ENCODE measurements at places on chromosomes 13 and 19.

- DNase-seq, result no peak
Observed at GRCh38 chr13:59279576-59279975, 884.2 kb downstream of the DIAPH3 start.

DNA sequence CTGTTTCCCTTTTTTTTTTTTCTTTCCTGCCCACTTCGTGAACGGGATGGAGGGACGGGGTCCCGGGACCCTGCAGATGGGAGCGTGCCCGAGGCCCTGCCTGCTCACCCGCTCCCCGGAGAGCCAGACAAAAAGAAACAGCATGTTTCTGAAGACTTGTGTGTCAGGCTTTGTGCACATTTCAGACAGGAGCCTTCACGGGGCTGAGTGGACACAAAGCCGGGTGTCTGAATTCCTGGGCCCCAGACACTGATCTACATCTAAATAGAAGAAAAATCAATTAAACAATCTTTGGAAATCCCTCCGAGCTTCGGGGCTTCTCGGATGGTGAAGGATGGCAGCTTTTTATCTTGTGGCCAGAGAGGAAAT lies 4.2 kb downstream of the PGPEP1 start:
- no peak for DNase-seq

GRCh38 chr19:47430041-47430802 lies 10.9 kb upstream of the MEIS3 start:
- no peak for DNase-seq

- DNase-seq, result no peak
Observed at GRCh38 chr13:72293206-72293605, 426.2 kb upstream of the DACH1 start.

DNA sequence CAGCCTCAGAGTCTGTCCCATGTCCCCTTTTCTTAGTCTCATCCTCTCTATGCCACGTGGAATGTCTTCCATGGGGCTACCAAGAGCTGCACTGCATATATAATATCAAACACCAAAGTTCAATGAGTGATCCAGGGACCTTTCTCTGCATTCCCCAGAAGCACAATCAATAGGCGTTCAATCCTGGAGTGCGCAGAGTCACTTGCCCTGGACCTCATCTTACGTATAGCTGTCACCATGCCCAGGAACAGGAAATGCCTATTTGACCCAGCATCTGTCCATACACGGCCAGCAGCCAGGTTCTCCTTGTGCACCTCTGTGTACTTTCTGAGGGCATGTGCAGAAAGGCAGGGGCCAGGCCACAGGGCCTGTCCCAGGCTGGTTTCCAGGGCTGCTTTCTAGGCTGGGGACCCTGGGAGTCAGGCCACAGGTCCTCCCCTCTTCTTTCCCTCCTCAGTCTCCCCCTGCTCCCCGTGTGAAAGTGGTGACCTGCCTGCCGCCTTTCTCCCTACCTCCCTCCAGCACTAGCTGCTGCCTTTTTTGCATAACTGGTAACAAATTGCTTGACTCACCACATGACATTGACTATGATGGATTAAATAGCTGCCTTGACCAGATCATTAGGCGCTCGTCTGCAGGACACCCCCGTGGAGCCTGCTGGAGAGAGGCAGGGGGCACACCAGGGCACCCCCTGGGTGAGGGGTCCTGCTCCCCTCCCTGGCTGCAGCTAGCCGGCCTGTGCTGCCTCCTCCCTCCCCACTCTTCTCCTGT lies 222.0 kb downstream of the ZNF536 start:
- peak; percentile 17 for DNase-seq

DNA sequence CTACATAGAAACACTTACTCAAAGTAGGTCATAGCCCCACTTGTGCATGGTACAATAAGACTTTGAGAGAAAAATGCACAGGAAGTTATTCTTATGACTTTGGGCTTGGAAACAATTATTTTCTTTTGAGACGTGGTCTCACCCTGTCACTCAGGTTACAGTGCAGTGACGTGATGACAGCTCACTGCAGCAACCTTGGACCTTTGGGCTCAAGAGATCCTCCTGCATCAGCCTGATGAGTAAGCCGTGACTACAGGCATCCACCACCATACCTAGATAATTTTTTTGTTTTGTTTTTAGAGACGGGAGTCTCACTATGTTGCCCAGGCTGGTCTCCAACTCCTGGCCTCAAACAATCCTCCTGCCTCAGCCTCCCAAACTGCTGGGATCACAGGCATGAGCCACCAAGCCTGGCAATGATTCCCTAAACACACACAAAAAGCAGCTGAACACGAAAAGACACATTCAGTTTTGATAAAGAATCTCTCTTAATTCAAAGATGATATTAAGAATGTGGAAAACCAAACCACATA lies 17.9 kb downstream of the NLRP9 start:
- DNase-seq, result no peak

- no peak for DNase-seq
Observed at GRCh38 chr13:19068691-19069090, 112.9 kb downstream of the TUBA3C start.

DNA sequence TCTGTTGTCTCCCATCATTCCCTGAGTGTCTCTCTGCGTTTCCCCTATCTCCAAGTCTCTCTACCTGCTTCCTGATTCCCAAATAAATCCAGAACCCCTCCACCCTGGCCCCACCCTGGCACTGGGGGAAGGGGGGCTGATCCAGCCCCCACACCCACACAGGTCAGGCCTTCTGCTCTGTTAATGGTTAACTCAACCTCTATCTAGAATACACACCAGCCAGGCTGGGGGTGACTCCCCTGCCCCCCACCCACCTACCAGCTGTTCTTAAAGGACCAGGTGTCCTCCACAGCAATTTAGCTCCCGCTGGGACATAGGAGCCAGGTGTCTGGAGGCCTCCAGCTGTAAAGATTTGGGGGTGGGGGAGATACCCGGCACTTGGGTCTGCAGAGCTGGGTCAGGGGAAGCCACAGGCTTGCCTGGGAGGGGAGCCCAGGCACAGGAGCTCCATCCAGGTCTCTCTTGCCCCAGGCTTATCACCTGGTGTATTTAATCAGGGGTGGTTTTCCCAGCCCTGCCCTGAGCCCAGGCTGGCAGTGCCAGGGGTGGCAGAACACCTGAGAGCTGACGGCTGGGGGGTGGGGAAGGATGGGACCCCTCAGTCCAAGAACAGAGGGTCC lies 3.9 kb downstream of the IRF2BP1 start:
- DNase-seq, result no peak

DNA sequence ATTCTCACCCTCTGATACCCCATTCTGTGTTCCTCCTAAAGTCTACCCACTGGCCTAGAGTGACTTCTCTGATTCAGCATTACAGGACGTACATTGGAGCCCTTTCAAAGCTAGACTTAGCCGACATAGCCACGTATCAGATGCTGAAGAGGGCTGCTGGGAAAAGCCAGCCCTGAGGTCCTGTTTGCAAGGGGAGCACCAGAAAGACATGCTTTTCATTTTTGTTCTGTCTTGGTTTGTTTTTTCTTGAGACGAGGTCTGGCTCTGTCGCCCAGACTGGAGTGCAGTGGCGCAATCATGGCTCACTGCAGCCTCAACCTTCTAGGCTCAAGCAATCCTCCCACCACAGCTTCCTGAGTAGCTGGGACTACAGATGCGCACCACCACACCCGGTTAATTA lies 6.3 kb upstream of the ZSWIM4 start:
- no peak for DNase-seq

DNA sequence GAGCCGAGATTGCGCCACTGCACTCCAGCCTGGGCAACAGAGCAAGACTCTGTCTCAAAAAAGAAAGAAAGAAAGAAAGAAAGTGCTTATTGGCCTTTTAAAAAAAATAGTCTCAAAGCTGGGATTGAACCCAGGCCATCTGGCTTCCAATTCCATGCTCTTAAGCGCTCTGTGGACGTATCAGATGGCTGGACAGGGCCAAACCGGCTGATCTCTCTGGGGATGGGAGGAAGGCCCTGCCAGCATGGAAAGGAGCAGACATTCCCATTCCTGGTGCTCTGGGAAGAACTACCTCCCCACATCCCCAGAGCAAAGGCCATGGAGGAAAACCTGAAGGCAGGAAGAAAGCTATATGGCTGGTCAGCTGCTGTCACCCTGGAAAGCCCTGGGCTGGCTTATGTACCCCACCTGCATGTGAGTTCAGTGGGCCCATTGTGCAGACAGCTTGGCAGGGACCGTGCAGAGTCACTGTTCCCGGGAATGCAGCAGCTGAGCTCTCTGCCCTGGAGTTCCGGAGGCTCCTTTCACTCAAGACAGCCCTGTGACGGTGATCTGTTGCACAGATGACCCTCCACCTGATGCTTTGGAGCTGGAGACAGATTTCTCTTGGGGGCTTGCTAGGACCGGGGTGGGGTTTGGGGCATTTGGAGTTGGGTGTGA lies 84.3 kb downstream of the SIPA1L3 start:
- no peak for DNase-seq

GRCh38 chr13:103218253-103218652 lies 152.0 kb upstream of the SLC10A2 start:
- no peak for DNase-seq

DNA sequence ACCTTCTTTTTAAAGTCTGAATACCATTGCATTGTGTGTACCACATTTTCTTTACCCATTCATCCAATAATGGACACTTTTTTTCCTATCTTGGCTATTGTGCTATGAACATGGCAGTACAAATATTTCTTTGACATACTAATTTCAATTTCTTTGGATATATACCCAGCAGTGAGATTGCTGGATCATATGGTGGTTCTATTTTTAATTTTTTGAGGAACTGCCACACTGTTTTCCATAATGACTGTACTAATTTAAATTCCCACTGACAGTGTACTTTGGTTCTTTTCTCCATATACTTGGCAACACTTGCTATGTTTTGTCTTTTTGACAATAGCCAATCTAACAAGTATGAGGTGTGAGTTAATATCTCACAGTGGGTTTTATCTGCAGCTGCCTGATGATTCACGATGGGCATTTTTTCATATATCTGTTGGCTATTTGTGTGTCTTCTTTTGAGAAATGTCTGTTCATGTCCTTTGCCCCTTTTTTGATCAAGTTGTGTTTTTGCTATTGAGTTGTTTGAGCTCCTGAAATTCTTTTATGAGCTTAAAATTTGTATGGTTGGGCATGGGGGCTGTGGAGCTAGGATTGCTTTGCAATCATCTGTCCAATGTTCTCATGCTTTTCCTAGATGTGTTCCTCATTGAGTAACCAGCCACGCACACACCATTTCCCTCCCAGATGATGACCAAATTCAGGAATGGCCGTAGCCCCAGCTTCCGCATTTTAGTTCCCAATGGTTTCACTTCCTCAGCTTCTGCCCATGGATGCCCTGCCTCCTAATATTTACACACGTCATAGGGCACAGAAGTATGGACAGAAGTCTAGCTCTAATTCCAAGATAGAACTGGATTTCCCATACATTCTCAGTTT lies 380.0 kb upstream of the SGCG start:
- DNase-seq, result no peak

GRCh38 chr13:50884265-50884664 lies 25.3 kb upstream of the RNASEH2B start:
- DNase-seq, result no peak

DNA sequence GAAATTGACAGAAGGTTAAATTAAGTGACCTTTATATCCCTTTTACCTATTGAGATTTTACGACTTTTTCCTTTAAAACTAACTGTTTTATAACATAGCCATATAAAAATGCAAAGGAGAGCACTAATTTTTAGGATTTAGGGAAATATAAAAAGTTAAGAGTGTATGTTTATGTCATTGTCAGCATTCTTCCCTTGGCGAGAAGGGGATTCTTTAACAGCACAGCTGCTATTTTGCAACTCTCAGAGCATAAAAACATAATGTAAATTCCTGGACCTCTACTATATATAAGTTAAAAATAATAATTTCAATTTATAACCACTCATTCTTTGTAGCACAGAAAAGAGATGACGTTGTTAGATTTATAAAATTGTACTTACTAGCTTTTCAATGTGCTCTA lies 363.2 kb downstream of the DACH1 start:
- no peak for DNase-seq

GRCh38 chr13:45108716-45109101 lies 11.6 kb upstream of the GTF2F2 start:
- no peak for DNase-seq

DNA sequence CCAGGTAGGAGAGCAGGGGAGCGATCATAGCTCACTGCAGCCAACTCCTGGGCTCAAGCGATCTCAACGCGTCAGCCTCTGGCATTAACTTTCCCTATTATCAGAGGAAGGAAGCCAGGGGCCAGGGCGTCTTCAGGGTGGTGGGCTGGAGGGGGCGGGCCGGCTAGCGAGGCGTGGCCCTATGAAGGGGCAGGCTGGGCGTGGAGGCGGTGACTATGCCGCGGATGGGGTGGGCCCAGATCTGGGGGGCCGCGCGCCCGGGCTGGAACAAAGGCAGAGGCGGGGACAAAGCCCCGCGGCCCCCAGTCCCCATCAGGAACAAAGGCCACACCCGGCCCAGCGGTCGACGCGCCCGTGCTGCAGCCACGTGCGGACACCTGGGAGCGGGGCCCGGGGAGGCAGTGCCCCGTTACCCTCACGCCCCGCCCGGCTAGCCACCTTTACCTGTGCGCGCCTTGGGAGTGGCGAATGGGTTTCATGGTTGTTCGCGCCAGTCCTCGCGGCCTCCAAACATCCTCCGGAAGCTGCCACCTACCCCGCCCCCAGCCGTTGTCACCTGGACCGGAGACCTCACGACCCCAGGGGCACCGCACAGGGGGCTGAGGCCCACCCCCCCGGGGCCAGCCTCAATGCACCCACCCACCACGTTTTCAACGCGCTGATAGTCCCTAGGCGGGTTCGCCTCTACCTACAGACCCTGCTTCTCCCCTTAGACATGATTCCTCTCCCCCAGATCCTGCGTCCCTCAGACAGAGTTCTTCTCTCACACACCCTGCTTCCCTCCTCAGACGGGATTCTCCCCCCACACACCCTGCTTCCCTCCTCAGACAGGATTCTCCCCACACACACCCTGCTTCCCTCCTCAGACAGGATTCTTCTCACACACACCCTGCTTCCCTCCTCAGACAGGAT lies 5.4 kb upstream of the TRIM28 start:
- peak; percentile 81 for DNase-seq

DNA sequence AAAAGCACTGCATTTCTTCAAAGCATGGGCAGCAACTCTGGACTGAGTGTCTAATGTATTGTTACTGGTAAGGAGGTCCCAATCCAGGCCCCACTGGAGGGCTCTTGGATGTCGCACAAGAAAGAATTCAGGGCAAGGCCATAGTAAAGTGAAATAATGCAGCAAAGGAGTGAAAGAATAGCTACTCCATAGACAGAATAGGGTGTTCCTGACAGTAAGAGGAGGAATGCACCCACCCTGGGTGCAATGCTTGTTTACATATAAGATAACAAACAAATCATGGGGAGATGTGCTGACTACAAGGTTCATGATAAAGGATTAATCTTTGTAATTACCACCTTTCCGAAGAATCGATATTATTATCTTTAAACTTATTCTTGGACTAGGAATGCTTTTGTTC lies 58.8 kb upstream of the ABCC4 start:
- DNase-seq, result no peak

DNA sequence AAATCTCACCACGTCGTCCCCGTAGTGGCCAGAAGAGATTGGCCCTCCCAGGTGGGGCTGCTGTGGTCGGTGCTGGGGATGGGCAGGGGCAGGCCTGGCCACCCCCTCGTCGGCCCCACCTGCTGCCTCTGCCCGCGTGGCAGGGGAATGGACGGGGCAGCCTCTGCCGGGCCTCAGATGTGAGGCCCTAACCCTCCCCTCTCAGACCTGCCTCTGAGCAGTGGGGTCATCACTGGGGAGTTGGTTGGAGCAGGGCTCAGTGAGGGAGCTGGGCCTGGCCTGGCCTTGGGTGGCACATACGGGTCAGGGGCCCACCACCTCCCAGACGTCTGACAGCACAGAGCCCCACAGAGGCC lies 41.5 kb downstream of the MCF2L start:
- DNase-seq, result no peak

All from activated CD8-positive, alpha-beta memory T cell treated with anti-CD3 and anti-CD28 coated beads for 24 hours (primary cell).